ENCODE measurements at places on chromosomes 13 and 19.

GRCh38 chr13:36696410-36697010, 22.7 kb downstream of the SERTM1 start:
- no peak for DNase-seq

- no peak for DNase-seq
These were observed 483.2 kb downstream of the DIAPH3 start for GRCh38 chr13:59680429-59681024.

DNA sequence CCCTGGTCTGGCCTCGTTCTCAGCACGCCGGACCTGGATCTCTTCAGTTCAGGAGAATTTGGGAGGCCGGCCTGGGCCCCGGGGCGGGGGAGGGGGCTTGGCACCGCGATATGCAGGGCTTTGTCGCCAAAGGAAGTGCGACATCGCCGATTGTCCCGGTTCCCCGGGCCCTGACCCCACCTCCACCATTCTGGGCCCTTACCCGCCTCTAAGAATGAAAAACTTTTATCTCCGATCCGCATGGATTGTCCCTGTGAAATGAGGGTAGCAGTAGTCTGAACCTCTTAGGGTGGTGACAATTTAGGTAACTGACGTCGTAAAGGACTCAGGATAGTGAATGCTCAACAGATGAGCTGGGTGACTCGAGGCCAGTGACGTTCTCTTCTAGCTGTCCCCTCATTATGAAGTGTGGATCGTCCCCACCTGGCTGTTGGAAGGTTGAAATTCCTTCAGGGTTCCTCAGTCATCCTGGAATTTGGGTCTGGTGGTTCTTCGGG, 650 bp downstream of the DDA1 start:
- no peak for DNase-seq

GRCh38 chr19:2355168-2356035, 4.7 kb upstream of the TMPRSS9 start:
- no peak for DNase-seq

DNA sequence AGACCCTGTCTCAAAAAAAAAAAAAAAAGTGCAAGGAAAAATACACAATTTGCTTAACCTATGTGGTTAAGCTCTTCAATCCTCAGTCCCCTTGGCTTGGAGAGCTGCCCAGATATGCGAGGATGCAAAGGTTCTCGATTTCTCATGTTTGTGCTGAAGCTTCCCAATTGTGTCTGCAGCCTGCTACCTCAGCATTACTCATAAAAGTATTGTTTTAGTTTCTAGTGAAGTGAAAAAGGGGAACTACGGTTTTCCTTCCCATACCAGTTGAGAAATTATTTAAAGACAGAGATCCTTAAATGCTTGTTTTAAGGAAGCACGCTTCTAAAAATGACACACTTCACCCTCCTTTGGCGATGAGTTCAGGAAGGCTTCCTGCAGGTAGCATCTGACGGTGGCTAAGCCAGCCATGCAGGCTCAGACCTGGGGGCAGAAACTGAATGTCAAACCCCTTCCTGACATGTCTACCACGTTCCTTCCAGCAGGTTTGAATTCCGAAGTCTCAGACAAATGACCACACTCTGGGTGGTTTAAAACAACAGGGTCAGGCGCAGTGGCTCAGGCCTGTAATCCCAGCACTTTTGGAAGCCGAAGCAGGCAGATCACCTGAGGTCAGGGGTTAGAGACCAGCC, 47.9 kb downstream of the RUBCNL start:
- peak; percentile 79 for DNase-seq

DNA sequence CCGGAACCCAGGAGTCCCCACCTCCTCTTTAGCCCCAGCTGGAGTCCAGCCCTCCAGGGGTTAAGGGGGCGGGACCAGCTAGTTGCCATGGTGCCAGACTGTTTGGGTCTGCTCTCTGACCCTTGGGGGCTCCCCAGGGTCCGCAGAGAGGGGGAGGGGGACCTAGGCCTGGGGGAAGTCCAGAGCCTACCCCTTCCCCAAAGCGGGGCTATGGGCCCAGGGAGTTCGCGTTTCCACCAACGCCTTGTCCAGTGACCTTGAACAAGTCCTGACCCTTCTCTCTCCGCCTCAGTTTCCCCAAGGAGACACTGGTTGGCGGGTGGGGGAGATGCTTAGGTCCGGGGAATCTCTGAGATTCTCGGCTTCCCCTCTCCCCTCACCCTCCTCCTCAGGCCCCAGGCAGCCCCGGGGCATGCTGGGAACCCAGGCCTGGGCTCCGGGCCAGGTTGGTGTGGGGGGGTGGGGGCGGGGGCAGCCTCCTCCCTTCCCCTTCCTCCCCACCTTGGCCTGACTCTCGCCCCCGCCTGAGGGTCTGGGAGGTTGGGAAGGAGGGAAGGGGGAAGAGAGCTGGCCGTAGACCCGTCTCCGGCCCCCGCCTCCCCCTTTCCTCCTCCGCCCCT, 2.6 kb upstream of the SPACA6 start:
- peak; percentile 70 for DNase-seq

DNA sequence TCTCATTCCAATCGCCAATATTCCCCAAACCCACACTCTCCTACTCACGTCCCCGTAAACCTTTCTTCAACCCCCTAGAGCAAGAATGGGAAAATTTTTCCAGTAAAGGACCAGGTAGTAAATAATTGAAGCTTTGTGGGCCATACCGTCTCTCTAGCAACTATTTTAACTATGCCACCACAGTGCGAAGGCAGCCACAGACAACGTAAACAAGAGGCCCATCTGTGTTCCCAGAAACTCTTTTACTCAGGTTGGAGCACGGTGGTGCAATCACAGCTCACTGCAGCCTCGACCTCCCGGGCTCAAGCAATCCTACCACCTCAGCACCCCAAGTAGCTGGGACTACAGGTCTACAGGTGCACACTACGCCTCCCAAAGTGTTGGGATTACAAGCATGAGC, 3.0 kb downstream of the DPRX start:
- DNase-seq, result no peak

All from HL-60 (cell line).